Mesothelial cell of epicardium (in vitro differentiated cells): ENCODE measurements at places on chromosomes 7 and 10. TPM values are rescaled to one million over a fixed set of nuclear protein-coding genes. Genes with fewer than 3 reads are reported as not detected.

The CREB5 gene
- total RNA-seq: 12.7 to 14.1 TPM (median 13.6 TPM) in 3 replicates

The KLF14 gene
- 0.87 to 1.0 TPM (median 1.0 TPM) in 3 replicates for total RNA-seq

The ADRA2A gene
- 4.7 to 5.2 TPM (median 4.9 TPM) in 3 replicates for total RNA-seq

GRCh38 chr10:130606001-130606405 lies 469.8 kb downstream of the GLRX3 start:
- DNase-seq: no peak

DNA sequence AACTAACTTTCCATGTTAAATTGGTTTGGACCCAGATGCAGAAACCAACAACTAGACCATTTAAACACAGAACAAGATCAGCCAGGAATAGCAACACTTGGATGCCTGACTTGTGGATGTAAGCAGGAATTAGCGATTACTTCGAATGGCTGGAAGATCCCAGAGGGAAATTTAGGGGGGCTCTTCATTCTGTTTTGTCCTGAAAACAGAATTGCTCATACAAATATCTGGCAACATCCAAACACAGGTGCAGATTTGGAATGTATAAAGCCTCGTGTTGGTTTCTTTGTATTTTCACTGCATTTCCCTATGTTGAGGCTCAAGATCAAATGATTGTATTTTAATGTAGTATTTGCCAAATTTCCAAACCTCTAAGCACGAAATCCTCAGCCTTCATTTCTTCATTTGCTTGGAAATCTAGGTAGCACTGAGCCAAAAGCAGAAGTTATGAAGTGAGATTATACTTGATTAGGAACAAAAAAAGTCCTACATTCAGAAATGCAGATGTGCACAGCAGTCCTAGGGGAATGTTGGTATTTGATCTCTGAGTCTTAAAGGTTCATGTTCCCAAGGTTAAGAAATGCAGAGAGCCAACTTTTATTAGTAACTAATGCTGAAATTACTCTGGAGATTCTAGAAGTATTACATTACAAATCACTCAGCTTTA lies 248.7 kb upstream of the TCF7L2 start:
- DNase-seq: no peak

DNA sequence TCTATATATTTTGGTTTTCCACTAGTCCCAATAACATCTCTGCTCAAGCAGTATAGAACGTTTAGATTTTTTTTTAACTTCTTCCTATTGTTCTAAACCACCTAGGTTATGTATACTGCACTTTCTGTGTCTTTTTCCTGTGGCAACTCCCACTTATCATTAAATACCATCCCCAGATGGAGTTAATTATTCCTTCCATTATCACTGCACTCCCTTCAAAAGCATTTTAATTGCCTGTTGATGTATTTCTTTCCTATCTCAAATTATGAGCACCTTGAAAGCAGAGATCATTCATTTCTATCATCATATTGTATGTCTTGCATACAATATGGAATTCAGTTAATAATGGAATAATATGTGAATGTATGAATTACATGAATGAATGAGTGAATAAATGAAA lies 148.0 kb downstream of the HGF start:
- DNase-seq: no peak

GRCh38 chr7:40301486-40302068 lies 166.8 kb downstream of the SUGCT start:
- DNase-seq: no peak

- no peak for DNase-seq
Observed at GRCh38 chr7:135270577-135271254, 37.1 kb downstream of the STRA8 start.

DNA sequence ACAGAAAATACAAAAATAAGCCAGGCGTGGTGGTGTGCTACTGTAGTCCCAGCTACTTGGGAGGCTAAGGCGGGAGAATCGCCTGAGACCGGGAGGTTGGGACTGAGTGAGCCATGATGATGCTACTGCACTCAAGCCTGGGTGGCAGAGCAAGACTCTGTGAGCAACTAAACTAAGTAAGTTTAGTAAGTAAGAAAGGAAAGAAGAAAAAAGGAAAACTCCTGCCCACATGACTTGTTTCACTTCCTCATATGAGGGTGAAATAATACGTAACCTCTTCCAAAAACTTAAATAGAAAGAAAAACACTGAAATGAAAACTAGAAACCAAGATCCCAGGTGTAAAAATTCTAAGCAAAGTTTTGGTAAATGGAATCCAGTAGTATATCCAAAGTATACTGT lies 79.6 kb downstream of the LARP4B start:
- no peak for DNase-seq
